Cardiac septum (tissue), 1 donor: ENCODE measurements at places on chromosomes 2 and 18. TPM values are rescaled to one million over a fixed set of nuclear protein-coding genes. Genes with fewer than 3 reads are reported as not detected.

EFR3B gene
- total RNA-seq = 8.9 TPM

TBC1D8 gene
- 52.3 TPM for total RNA-seq

UGT1A4 gene
- not detected for total RNA-seq

CXCR2 gene
- total RNA-seq = 2.2 TPM

ERBB4 gene
- total RNA-seq = 13.8 TPM

CHST10 gene
- 7.8 TPM for total RNA-seq

RPRM gene
- not detected for total RNA-seq

DNA sequence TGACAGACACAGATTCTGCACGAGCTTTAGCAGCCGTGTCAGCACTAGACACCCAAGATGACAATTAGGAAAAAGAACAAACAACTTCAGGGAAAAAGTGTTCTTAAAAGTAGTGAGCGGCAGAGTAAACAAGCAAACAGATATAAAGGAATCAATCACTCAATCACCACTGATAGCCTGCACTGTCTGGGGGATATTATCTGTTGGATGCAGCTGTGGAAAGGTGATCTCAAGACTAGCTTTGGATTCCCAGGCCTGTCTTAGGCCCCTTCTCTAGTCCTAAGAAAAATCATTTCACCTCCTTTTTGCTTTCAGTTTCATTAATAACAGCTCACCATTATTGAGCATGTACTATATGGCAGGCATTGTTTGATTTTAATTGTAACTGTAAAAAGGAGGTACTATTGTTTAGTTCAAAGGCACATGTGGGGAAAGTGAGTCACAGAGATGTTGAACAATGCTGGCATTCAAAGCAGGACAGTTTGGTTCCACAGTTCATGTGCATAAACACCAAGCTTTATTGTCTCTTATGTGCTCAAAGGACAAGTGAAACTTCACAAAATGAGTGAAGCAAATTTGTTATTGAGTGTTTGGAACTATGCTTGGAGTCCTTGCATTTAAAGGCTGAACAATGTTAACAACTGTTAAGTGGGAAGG is 147.3 kb upstream of the TCF4 start:
- DNase-seq = no peak

GRCh38 chr2:210399440-210400041 is 77.0 kb downstream of the LANCL1 start:
- DNase-seq = no peak

- no peak for DNase-seq
Observed at GRCh38 chr2:135745545-135745944, 3.9 kb downstream of the UBXN4 start.

- no peak for DNase-seq
Observed at GRCh38 chr18:31301201-31301655, 16.7 kb upstream of the DSG1 start.

DNA sequence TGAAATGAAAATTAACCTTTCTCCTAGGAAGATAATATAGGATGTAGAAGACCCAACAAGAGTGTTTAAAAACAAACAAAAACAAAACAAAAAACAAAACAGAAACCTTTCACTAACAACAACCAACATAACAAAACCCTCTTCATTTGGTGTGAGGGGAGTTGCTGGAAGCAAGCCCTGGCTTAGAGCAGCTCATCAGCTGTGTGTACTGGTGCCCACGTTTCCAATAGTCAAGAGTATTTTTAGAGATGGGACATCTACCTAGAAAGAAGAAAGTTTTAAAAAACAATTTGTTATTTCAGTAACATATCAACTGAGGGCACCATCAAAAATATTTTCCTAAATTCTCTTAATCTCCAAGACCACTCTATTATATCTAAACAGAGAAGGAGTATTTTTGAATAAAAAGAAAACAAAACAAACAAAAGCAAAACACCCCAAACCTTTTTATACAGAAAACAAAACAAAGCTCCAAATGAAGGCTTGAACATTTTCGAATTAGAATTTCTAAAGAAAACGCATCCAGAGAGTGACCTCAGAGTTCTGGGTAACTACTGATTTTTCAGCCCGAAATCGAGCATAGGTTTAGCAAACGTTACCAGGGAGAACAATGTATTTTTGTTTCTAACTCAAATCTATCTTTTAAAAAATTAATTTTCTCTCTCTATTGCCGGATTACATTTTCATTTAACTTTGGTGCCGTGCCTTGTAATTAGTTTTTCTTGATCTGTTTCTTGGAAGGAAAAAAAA is 134.6 kb downstream of the INSIG2 start:
- DNase-seq = no peak

GRCh38 chr2:227848146-227848545 is 23.3 kb upstream of the DAW1 start:
- DNase-seq = no peak

- DNase-seq = peak; percentile 84
Observed at GRCh38 chr2:191245869-191246531, 796 bp downstream of the MYO1B start.

DNA sequence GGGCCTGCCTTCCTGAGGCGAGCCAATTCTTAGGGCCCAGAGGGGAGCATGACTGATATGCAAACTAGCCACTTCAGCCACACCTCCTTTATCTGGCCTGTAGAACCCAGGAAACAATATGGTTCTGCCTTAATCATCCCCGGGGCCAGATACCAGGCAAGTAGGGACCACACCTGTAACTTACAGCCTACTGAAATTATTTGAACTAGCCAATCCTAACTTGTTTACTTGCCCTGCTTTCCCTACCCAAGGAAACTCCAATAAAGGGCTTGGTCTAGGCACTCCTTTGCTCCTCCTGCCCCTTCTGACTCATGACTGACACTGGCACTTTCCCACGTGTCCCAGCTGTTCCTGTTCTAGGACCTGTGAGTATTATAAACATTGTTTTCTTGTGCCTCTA is 57.6 kb downstream of the MYOM1 start:
- DNase-seq = no peak

DNA sequence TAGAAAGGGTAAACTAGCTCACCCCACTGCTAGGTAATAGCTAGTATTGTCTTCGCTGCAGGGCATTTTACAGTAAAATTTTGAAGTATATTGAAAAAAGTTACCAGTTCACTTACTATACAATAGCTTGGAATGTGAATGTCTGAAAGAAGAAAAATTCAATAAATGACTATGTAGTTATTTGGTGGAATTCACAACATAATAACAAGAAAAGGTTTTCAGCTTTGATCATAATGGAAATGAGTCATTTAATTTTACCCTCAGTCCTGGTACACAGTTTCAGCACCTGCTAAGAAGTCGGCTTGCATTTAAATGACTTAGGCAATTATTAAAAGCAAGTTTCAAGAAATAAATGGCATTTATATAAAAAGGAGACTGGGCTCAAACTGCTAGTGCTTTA is 90.4 kb downstream of the NUP35 start:
- DNase-seq = no peak

GRCh38 chr2:9280224-9280623 is 73.6 kb downstream of the ASAP2 start:
- no peak for DNase-seq

- DNase-seq = no peak
Observed at GRCh38 chr2:111923276-111923804, 24.9 kb downstream of the MERTK start.

DNA sequence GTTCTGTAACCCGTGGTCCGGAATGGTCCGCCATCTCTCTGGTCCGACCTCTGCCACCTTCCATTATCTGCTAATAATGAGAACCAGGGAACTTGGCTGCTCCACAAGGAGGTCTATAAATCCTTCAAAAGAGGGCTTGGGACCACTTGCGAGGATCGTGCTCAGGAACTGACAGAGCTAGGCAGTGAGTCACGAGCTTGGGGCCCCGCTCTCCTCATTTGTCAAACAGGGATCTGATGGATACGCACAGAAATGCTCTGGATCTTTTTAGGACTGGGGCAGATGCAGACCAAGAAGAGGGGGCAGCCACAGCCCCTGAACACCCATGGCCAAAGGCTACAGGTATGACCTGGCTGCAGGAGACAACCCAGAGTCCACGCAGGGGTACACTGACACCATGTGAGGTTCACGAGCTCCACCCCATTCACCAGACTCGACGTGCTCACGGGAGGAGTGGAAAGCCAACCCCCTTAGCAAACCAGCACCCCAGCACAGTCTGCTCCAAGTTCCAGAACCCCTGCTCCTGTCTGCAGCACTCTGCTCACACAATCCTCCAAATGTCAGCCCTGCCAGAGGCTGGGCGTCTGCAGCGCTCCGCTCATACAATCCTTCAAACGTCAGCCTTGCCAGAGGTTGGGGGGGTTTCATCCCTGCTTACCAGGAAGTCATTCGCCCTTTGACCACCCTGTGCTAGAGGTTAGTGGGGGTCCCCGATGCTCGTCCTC is 45.8 kb downstream of the ANO7 start:
- no peak for DNase-seq

DNA sequence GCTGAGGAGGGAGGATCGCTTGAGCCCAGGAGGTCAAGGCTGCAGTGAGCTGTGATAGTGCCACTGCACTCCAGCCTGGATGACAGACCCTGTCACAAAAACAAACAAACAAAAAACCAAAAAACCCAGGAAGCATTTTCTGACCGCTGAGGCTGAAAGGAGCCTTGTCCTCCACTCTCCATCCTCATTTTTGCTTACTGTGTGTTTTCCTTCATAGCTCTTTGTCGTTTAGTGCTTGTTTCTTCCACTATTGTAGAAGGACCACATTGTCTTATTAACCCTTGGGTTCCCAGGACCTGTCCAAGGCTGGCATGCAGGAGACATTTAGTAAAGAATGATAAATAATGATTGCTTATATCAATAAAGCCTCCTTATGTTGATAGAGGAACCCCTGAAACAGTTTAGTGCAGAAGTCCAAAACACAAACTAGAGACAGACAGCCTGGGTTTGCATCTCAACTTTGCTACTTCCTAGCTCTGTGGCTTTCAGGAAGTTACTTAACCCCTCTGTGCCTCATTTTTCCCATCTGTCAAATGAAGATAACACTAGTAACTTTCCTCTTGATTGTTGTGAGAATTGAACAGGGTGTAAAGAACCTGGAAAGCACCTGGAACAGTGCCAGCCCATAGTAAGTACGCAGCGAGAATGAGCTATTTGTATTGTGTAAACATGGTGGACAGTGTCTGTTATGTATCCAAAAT is 126.0 kb downstream of the LPIN1 start:
- DNase-seq = no peak

GRCh38 chr2:1803217-1804110 is 59.1 kb upstream of the PXDN start:
- DNase-seq = no peak

DNA sequence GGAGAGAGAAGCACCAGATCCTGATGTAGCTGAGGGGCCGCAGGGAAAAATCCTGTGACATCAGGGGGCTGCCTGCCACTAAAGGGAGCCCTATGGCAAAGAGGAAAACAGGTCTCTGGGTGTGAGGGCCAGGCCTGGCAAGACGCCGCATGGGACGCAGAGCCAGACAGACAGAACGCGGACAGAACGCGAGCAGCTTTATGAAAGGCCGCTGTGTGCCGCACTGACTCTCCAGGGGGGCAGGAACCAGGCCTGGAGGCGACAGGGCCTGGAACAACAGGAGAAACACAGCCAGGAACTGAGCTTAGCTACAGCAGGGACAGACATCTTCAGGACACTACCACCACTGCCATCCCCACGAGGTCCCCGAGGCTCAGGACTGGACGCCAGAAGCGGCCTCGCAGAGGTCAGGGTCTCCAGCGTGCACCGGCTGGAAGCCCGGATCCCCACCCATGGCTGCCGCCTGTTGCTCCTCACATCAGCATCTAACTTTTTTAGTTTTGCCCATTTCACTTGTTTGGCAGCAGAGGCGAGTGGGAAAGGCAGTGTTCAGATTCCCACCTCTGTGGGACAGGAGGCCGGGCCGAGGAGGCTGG is 131.6 kb downstream of the VAPA start:
- DNase-seq = no peak

DNA sequence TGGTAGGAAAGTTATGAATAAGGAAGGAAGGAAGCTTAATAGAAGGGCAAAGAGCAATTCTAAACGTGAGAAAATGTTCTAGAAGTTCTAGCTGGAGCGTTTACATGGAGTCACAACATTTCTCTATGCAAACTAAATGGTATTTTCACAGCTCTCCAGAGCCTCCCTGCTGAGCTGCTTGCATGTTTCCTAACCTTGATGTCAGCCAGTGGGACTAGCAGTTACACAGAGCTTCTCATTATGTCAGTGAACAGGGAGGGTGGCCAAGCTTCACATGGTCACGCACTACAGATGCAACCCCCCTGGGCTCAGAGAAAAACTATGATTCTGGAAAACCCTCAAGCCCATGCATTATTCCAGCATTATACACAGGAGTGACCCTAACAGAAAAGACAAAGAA is 153.4 kb upstream of the CCDC150 start:
- no peak for DNase-seq

- DNase-seq = no peak
Observed at GRCh38 chr2:28318023-28318422, 74.6 kb upstream of the FOSL2 start.

DNA sequence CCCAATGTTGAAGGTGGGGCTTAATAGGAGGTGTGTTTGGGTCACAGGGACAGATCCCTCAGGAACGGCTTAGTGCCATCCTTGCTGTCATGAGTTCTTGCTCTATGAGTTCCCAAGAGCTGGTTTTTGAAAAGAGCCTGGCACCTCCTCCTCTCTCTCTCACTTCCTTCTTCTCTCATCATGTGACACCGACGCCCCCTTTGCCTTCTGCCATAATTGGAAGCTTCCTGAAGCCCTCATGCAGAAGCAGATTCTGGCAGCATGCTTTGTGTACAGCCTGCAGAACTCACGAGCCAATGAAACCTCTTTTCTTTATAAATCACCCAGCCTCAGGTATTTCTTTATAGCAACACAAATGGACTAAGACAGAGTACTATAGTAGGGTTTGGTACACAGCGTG is 100.4 kb upstream of the SH3BP4 start:
- no peak for DNase-seq

- no peak for DNase-seq
Observed at GRCh38 chr18:51236225-51236624, 38.7 kb upstream of the MEX3C start.

GRCh38 chr2:127759931-127760330 is 51.0 kb downstream of the WDR33 start:
- DNase-seq = no peak
